ENCODE measurements at places on chromosomes 16 and 17.

DNA sequence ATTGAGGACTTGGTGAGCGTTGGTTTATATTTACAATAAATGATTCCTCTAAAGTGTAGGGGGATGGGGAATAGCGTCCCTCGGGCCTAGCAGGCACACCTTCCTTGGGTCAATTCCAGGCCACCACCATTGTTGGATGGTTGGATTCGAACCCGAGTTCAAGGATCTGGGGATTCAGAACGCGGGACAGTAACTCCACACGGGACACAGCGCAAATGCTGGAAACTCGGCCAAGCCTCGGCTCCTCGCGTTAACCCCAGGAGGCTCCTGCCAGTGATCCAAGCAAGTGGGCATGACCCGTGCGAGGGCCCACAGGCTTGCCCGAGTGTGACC, 613 bp downstream of the B9D1 start:
- no peak for DNase-seq

DNA sequence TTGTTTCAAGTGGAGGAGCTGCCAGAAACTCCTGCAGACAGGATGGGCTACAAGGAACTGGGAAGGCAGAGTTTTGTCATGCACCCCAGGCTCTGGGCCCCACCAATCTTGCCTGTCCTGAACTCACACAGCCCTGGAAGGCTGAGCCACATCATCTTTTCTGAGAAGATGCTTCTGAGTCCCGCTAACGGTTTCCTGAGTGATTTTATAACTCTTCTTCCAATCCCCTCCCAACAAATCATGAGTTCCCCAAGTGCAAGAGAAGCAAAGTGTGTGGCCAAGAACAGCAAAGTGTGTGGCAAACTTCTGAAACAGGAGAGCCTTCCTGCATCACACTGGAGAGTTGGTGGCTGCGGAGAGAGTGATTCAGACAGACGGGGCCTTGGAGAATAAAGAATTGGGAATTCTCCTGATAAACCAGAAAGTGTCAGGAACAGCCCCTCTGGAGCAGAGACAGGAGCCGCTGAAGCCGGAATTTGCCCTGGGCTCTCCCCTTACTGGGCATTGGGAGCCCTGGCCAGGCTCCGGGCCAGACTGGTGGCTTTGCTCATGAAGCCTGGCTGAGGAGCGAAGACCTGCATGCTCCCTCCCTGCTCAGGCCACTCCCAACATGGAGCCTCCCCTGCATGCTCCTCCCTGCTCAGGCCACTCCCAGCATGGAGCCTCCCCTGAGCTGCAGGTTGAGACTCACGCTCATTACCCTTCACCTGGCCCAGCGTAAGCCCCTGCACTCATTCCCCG, 47.2 kb downstream of the PITPNM3 start:
- no peak for DNase-seq

- peak; percentile 48 for DNase-seq
Observed at GRCh38 chr16:88649924-88650748, 717 bp downstream of the CYBA start.

- no peak for DNase-seq
Observed at GRCh38 chr16:72219282-72219681, 47.3 kb upstream of the PMFBP1 start.

DNA sequence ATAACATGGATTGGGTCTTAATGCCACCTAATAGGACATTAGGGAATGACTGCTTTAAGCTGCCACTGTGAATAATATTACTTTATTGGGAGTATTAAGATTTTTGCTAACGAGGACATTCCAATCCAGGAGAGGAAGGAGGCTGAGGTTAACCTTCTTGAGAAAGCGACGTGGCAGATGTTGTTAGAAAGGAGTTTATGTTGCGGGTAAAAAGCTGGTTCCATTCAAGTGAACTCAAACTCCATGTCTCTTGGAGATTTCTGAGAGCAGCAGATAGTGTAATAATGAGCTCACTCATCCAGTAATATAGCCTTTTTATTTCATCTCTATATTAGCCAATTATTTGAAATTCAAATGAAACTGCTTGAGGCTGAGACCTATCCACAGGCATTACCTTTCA, 75.5 kb downstream of the KNOP1 start:
- DNase-seq: no peak

DNA sequence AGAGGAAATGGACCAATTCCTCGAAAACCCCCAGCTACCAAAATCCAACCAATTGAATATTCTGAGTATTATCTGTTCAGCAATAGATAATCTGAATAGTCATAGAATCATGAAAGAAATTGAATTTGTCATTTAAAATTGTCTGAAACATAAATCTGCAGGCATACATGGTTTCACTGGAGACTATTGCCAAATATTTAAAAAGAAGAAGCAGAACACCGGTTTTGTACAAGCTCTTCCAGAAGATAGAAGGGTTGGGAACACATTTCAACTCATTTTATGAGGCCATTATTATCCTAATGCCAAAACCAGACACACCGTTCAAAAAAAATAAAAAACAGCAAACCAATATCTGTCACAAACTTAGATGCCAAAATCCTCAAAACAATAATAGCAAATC, 195.5 kb downstream of the RPTOR start:
- no peak for DNase-seq

DNA sequence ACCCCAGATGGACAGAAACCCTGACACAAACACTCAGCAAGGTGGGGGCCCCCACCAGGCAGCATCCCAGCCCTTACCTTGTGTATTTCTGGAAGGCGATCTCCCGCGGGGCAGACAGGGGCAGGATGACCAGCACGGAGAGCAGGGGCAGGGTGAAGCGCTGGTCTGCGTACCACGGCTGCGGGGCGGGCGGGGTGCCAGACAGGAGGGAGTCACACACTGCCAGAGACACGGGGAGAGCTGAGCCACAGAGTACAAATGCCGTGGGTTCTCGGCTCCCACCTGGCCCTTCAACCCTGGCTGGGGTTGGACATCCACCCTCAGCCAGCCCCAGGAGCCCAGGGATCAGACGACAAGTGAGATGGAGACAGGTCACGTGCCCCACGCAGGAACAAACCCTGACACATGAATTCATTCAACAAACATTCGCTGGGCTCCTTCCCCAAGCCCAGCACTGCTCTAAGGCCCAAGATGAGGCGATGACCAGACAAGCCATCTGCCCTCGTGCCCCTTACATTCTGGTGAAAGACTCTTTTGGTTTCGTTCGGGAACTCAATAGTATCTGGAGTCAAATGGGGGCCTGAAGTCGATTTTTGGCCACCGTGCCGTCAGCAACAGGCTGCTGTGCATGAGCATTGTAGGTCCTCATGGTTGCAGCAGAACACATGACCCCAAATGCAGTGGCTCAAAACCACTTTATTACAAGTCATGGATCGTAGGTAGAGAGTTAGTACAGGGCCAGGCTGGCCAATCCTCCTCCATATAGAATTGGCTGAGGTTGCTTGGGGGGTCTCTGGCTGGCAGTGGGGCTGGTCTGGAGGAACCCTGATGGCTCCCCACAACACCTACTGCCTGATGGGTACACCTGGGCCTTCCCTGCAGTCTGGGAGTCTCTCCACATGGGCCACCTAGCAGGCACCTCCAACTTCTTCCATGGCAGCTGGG, 9.1 kb downstream of the SLC38A8 start:
- DNase-seq: no peak

DNA sequence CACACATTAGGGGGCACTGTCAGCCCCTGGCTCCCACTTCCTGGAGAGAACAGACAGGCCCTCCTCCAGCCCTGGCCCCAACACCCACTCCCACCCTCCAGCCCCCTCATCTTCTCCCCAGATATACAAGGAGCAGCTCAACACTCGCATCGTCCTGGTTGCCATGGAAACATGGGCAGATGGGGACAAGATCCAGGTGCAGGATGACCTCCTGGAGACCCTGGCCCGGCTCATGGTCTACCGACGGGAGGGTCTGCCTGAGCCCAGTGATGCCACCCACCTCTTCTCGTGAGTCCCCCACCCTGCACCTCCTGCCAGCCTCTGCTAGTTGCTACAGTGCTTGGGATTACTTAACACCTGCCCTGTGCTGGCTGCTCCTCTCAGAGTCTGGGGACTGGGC, 14.4 kb downstream of the ADAM11 start:
- DNase-seq: no peak

GRCh38 chr17:81976332-81977210, 858 bp upstream of the ASPSCR1 start:
- DNase-seq: peak; percentile 60

- no peak for DNase-seq
Observed at GRCh38 chr17:9256751-9257629, 235.7 kb downstream of the NTN1 start.

- peak; percentile 56 for DNase-seq
Observed at GRCh38 chr16:27374221-27374803, 27.7 kb upstream of the IL21R start.

GRCh38 chr17:46925185-46925868, 2.4 kb downstream of the GOSR2 start:
- no peak for DNase-seq

GRCh38 chr16:62872339-62872738, 836.1 kb upstream of the CDH8 start:
- no peak for DNase-seq
